ENCODE measurements at places on chromosomes 7 and 10.
A peak's percentile ranks its signal among the peaks of the same experiment; 100 is the strongest.

GRCh38 chr10:29794776-29795611, 160.2 kb upstream of the SVIL start:
- no peak for DNase-seq

DNA sequence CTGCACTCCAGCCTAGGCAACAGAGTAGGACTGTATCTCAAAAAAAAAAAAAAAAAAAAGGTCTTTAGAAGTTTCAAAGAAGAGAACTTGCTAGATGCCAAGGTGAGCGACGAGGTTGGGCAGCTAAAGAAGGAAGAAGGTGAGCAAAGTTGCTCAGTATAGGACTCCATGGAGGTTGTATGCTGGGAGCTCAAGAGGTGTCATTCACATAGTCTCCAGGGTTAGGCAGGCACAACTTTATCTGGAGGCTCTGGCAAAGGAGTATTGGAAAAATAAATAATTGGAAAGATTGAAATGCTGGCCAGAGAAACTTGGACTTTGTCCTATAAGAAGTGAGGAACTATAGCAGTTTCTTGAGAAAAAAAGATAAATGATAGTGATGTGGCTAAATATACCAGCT, 74.5 kb downstream of the NRF1 start:
- no peak for DNase-seq

DNA sequence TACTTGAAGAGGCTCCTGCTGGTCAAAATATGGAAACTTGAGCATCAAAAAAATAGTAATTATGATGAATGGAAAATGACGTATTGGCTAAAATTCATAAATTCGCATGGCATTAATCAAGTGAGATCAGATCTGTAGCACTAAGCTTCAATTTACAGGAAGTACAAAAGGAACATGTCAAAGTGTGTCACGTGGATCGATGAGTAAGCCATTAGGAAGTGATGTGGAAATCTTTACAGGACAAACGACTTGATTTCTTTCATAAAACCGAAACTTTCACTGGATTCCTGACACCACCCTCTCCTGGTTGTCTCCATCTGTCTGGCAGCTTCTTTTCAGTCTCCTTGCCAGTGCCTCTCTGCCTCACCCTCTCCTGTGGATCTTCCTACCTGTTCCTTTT, 25.8 kb downstream of the AKR1C8 start:
- DNase-seq, result no peak

DNA sequence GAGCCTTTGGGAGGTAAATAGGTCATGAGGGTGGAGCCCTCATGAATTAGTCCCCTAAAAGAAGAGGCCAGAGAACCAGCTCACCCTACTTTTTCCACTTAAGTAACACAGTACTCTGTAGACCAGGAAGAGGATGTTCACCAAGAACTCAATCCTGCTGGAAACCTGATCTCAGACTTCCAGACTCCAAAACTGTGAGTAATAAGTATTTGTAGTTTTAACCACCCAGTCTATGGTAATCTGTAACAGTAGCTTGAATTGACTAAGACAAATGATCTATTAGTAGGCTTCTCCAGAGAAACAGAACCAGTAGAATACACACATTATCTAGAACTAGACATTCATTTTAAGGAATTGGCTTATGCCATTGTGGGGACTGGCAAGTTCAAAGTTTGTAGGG, 51.5 kb downstream of the ANKMY2 start:
- no peak for DNase-seq

GRCh38 chr7:75916259-75916658, 1.3 kb downstream of the POR start:
- DNase-seq, result no peak

DNA sequence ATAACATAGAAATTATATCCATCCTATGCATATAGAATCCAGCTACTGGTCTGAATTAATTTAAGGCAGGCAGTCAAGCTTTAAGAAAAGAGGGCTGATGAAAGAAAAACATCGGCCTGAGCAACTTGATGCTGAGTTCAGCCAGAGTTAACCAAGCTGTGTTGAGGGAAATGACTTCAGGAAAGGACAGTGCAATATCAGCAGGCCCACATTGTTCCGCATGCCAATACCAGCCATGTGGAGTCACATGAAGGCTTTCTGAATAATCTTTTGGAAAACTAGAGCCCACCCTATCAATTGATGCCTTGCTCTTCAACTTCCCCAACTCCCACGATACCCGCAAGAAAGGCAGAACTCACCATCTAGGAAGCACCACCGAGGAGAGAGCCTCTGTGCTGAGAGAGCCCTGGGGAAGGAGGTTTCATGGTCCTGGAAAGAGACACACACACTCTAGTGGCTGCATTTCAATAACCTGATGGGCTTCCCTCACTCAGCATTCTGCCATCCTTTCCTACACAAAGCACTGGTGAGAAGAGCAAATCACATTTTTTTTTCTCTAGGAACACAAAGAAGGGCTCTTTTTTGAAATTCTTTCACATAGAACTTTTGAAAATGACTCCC, 125.8 kb upstream of the PTN start:
- no peak for DNase-seq

- DNase-seq, result no peak
Observed at GRCh38 chr10:13047529-13048206, 46.2 kb upstream of the CCDC3 start.

DNA sequence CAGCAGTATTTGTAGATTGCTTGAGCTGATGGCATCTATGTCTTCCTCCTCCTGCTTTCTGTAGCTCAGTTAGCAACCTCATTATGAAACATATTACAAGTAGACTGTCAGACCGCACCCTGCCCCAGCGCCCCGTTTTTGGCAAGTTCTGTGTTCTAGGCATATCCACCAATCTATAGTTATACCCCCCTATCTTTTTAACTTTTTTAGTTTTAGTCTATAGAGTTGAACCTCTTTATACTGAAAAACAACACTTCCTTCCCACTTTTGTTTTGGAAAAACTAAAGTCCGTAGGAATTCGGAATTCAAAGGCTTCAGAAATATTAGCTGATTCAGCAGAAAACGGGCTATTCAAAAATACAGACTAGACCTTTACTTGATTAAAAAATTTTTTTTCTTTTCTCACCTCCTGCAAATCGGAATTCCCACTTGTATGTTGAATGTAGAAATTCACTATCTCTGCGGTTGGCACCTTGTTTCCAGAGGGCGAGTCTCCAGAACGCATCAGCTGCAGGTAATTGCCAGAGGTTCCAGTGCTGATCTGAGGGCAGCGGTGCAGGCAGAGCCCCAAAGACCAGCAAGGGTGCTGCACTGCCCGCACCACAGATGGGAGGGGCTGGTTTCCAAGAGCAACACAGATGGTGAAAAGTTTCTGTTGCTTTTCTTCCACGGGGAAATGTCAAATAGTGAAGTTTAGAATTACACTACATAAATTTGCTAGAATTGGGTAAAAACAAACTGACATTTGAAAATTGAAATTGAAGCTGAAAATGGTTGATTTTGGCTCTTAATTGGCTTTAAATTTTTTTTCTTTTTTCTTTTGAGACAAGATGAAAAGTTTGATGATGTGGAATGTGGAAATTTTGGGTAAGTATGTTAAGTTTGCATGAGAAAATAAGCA, 2.2 kb upstream of the FZD8 start:
- DNase-seq, result peak; percentile 17

DNA sequence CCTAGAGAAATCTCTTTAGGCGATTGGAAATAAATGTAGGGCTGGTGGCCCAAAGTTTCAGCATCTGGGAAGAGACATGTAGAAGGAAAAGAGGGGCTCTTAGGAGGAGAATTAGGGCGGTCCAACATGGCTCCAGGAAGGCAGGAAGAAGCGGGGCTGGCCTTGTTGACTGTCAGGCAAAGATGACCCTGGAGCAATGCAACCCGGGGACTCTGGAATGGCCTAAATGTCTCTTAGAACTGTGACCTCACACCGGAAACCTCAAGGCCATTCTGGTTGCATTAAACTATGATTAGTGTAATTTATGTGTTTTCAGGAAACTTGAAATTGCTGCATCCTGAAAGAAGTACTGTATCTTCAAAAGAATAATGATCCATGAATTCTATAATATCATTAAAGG, 66.8 kb downstream of the NRP1 start:
- DNase-seq, result no peak

DNA sequence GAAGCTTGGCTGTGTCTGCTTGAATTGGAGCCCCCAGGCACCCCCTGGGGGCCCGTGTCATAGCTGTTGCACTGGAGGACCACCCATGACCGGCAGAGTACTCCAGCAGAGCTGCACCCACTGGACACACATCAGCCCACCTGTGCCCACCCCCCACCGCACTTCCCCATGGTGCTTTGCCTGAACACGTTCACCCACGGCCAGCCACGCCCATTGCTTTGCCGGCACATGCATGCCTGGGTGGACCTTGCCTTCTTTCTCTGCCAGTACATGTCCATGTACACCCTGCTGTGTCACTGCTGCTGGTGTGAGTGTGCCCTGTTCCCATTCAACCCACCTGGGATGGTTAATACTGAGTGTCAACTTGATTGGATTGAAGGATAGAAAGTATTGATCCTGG, 88.7 kb downstream of the SAMD9 start:
- DNase-seq, result no peak

DNA sequence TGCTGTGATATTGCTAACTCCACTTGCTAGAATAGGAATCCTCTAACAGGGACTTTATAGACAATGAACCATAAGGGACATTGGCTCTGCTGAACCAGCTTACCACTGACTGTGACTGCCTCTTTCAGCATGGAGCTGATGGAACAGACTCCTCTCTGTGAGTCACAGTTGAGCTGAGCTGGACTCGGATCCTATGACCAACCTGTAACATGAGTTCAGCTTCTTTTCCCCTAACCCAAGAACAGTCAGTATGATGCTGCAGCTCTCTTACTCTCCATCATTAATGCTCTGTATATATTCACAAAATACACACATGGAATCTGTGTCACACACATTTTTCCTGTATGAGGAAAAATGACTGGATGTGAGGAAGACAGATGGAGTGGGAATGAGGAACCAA, 177.9 kb upstream of the BET1 start:
- no peak for DNase-seq

GRCh38 chr10:23199768-23200511, 7.8 kb downstream of the PTF1A start:
- DNase-seq, result no peak

DNA sequence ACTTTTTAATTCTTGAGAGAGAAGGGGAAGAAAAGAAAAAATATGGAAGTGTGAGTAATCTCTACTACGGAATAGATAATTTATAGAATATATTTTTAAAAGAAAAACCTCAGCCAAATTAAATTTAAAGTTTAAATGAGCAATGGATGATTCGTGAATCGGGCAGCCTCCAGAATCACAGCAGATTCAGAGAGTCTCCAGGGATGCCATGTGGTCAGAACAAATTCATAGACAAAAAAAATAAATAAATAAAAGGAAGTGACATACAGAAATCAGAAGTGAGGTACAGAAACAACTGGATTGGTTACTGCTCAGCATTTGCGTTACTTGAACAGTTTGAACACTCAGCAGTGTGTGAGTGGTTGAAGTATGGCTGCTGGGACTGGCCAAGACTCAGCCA, 53.0 kb downstream of the PHYHIPL start:
- no peak for DNase-seq

GRCh38 chr7:145848691-145849090, 267.9 kb upstream of the CNTNAP2 start:
- DNase-seq, result no peak

GRCh38 chr10:61984803-61985418, 83.4 kb downstream of the ARID5B start:
- no peak for DNase-seq

- DNase-seq, result no peak
Observed at GRCh38 chr7:143325240-143325639, 9.3 kb downstream of the CLCN1 start.

GRCh38 chr10:119250641-119251314, 43.4 kb downstream of the GRK5 start:
- peak; percentile 44 for DNase-seq

DNA sequence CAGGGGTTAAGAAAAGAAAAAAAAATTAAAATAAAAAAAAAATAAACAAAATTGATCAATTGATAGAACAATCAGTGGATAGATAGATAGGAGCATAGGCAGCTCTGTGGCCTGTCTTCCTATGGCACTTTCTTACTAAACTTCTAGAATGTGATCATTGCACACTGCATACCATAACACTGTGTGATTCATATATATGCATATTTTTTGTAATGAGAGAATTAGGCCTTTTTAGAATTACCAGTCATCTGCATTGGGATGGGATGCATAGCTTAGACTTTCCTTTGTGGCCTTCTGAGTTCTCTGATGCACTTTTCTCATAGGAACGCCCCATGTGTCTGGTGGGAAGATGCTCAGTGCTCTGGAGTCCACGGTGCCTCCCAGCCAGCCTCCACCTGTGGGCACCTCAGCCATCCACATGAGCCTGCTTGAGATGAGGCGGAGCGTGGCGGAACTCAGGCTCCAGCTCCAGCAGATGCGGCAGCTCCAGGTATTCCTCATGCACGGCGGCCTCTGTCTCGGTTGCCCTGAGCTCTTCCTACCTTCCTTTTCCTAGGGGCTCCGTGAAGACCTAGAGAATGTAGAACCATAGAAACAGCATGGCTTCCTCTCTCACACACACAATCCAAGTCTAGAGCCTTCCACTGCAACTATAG, 222.5 kb downstream of the ARHGAP21 start:
- DNase-seq, result no peak

DNA sequence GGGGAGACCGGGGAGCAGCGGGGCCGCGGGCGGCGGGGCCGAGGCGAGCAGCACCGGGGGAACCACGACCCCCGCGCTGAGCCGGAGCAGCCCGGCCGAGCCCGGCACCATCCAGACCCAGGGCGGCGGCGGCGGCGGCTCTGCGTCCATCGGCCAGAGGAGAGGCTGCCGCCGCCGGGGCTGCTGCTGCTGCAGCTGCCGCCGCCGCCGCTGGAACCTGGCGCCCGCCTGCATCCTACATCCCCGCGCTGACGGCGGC, 190 bp downstream of the TCERG1L start:
- no peak for DNase-seq

GRCh38 chr10:31974434-31975124, 45.9 kb upstream of the ARHGAP12 start:
- no peak for DNase-seq

DNA sequence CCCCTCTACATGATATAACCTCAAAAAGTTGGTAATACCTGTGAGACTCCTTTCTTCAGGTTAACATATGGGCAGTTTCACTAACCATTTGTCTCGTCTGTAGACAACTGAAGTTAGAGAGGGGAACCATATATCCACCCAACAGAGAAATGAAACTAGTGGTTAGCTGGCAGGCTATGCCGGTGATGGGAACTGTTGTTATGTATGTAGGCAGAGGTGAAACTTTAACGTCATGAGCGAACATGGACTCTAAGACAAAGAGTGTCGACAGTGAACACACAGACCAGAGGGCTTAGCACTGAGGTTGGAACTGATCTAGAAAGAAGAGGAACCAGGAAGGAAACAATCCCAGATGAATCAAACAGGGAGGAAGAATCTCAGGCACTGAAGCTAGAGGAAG, 112.4 kb downstream of the ELMO1 start:
- DNase-seq, result peak; percentile 53

DNA sequence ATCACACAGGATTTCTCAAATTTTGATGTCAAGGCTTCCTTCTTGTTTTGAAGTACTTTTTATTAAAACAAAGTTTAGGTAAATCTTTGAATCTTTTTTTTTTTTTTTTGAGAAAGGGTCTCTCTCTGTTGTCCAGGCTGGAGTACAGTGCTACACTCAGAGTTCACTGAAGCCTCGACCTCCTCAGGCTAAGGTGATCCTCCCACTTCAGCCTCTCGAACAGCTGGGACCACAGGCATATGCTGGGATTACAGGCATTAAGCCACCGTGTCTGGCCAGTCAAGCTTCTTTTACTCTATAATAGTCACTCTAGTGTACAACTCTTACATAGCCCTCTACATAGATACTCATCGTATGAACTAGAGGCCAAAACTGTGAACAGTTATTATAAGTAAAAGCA, 3.4 kb downstream of the RUFY2 start:
- DNase-seq, result no peak
